ENCODE measurements at places on chromosomes 7 and 10.
A peak's percentile ranks its signal among the peaks of the same experiment; 100 is the strongest.

GRCh38 chr7:157635148-157635500 lies 298.3 kb downstream of the DNAJB6 start:
- DNase-seq = no peak

DNA sequence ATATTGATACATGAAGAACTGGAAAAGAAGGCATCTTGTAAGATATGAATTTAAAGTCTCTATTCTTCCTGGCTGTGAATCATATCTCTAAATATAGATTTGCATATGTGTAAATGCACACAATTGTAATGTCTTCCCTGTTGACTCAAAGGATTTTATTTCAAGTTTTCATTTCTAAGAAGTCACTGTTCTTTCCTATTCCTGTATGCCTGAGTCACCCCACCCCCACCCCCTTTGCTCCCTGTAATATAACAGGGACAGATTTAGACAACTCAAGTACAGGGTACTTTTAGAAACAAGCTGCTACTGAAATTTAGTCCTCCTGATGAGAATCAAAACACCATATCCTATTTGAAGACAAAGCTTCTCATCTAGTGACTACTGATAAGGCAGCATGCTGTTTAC lies 43.0 kb upstream of the HECTD2 start:
- no peak for DNase-seq

DNA sequence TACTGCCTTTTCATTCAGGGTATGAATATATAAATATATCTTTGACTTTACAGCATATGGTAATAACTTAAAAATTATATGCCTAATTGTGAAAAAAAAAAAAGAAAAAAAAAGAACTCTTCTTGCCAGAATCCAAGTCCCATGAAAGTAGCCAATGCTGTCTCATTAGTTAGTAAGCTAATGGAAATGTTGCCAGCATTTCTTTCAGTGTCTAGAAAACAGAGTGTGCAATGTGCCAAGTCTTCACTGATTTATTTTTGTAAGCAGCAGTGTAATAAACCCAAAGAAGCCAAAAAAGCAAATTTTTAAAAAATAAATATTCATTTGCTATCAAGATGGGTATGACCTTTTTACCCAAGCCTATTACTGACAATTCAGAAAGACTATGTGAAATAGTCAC lies 31.1 kb upstream of the LRRN3 start:
- DNase-seq = no peak

DNA sequence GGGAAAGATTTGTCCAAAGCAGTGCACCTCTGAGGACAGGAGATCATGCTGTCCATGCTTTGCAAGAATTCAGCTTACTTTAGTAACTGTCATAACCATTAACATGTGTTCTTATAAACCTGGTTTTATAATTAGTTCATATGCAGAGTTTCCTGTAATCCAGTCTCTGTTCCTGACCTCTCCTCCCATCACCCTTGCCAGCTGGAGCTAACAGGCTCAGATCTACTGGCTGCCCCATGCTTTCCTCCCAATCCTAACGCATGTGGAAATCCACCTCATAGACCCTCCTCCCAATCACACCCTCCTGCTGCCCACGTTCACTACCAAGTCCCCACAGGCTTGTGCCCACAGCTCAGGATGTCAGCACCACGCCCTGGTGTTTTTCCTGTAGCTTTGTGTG lies 45.3 kb upstream of the PFKP start:
- no peak for DNase-seq

GRCh38 chr7:27151341-27151930 lies 947 bp downstream of the HOXA3 start:
- DNase-seq = no peak

DNA sequence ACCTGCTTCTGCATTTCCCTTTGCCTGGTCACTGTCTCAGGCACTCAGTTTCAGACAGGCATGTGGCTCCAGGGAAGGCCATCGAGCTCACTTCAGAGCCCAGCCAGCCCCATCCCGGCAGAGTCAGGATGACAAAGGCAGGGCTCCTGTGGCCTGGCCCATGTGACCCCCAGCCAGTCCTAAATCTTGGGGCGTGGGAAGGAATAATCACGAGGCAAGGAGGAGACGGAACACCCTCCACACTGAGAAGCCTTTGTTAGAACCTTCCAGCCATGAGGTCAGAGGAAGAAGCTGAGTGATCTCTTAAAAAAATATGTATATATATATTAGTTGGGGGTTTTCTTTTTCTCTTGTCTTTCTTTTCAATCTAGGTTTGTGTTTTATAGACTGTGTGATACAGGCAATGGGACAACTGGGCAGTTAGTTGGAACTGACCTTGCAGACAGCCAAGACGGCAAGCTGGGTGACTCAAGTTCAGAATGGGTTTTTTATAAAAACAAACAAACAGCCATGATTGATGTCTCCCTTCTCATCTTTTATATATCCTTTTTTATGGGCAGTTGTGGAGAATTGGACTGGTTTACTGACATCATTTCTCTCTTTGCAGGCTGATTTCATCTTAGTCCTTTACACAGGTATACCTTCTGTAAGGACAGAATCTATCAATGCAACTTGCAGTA lies 60.8 kb downstream of the CHN2 start:
- no peak for DNase-seq

GRCh38 chr7:158329014-158329610 lies 258.5 kb downstream of the PTPRN2 start:
- peak; percentile 70 for DNase-seq

Measured in upper lobe of left lung (tissue), 6 donors.